ENCODE measurements at places on chromosomes 3 and 15.

DNA sequence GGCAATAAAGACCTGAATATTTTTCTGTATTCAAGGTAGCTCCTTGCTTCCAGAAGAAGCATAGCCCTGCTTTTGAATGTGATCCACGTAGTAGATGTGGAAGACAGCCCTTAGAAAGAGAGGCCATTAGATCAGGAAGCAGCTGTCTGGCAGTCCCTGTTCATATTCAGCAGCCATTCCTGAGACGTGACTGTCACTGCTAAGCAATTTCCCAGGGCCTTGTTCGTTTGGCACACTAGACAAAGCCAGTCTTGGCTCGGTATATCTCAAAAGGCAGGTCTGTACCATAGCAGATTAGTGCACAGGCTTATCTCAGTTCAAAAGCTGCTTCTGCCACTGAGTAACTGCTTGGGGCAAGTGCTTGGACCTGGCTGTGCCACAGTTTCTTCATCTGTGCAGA is 287.8 kb upstream of the MCTP2 start:
- no peak for DNase-seq

GRCh38 chr15:99015698-99016568 is 8.3 kb upstream of the PGPEP1L start:
- DNase-seq: no peak

DNA sequence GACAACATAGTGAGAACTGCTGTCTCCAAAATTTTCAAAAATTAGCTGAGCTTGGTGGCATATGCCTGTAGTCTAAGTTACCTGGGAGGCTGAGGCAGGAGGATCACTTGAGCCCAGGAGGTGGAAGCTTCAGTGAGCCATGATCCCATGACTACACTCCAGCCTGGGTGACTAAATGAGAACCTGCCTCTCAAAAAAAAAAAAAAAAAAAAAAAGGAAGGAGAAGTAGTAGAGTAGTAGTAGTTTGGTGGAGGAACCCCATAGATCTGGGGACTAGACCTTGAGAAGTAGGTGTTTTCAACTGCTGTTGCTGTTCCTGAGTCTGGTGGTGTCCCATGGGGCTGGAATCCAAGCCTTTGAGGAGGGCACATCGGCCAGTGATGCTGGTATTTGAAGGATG is 38.4 kb upstream of the UBE2E2 start:
- DNase-seq: no peak

GRCh38 chr15:88623061-88623460 is 1.9 kb downstream of the AEN start:
- no peak for DNase-seq

GRCh38 chr3:88132894-88133293 is 16.9 kb upstream of the C3orf38 start:
- no peak for DNase-seq

- no peak for DNase-seq
Measured at GRCh38 chr3:59996056-59996455, 946.2 kb upstream of the CFAP20DC start.

GRCh38 chr15:57767481-57767880 is 61.0 kb downstream of the POLR2M start:
- no peak for DNase-seq

DNA sequence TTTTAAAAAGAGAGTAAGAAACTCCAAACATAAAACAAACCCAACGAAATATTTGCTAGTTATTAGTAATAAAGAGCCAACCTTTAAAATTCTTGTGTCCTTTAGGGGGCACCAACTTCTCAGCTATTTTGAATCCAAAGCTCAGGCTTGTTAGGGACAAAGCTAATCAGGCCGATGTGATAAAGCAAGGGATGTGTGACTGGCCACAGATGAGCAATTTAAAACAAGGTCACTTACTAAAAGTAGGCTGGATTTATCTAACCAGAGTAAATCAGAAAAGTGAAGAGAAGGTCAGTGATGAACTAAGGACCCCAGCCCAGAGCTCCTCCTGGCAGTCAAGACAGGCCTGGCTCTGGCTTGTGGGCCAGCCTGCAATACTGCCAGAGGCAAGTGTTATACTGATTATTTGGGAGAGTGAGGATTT is 108.5 kb downstream of the CYP19A1 start:
- no peak for DNase-seq

DNA sequence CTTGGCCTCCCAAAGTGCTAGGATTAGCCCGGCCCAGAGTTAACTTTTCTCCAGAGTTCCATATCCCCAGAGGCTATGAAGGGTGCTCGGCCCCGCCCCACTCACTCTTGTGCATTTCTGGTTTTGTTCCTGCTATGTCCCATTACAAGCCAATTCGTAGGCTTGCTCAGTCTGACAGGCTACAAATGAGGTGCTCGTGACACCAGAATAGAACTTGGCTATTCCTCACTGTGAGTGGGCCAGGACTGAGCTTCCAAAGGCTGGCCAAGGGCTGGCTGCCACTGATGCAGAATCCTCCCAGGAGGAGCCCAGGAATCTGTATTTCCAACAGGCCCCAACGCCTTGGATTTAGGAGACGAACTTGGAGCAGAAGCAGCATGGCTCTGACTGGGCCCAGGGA is 282.7 kb upstream of the C2CD4B start:
- no peak for DNase-seq

GRCh38 chr3:111604119-111604518 is 9.0 kb upstream of the ZBED2 start:
- DNase-seq: no peak

- no peak for DNase-seq
Measured at GRCh38 chr3:40396406-40396805, 9.4 kb downstream of the ENTPD3 start.

DNA sequence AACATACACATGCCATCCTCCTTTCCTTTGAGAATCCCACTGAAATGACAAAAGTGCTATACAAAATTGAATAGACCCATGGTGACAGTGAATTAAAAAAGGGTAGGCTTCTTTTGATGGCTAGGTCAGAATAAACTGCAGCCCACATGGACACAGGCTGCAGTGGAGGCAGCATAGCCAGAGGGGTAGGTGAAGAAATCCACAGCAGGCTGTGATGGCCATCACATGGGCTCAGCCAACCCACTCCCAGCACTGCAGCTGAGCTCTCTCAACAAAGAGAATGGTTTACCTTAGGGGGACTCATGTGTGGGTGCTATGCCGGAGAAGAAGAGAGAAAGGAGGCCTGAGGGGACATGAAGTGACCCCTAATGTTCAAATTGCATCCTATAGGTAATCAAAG is 331.1 kb downstream of the CHST2 start:
- no peak for DNase-seq

DNA sequence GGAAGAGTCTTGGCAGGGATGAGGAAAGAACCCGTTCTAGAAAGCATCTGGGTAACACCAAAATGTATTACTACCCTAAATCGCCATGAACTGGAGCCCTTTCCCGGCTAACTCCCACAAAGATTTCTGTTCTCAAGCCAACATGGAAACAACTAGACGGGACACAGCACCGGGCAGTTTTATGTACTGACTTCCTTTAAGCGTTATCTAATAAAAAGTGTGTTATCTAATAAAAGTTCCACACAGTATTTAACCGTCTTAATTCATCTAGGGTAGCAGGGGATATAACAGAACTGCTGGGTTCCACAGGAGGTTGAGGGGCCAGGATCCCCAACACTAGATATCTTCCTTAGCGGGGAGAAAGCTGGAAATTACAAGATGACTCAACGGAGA is 347 bp upstream of the C3orf62 start:
- no peak for DNase-seq

DNA sequence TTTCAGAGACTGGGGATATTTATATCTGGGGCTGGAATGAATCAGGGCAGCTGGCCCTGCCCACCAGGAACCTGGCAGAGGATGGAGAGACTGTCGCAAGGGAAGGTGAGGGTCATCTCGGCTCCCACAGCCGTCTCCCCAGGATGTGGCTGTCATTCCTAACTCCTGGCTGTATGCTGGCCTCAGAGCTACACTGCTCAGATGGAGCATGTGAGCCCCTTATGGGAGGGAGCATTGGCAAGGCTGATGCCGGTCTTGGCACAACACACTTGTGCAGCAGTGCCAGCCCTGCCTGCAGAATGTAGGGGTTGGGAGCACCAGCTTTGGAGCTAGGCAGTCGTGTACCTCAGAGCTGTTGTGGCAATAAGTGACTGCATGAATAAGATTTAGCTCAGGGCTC is 5.2 kb downstream of the RCCD1 start:
- DNase-seq: no peak

GRCh38 chr3:157070678-157070999 is 89.3 kb downstream of the CCNL1 start:
- no peak for DNase-seq

GRCh38 chr15:72836676-72837330 is 53.2 kb upstream of the ADPGK start:
- DNase-seq: no peak

DNA sequence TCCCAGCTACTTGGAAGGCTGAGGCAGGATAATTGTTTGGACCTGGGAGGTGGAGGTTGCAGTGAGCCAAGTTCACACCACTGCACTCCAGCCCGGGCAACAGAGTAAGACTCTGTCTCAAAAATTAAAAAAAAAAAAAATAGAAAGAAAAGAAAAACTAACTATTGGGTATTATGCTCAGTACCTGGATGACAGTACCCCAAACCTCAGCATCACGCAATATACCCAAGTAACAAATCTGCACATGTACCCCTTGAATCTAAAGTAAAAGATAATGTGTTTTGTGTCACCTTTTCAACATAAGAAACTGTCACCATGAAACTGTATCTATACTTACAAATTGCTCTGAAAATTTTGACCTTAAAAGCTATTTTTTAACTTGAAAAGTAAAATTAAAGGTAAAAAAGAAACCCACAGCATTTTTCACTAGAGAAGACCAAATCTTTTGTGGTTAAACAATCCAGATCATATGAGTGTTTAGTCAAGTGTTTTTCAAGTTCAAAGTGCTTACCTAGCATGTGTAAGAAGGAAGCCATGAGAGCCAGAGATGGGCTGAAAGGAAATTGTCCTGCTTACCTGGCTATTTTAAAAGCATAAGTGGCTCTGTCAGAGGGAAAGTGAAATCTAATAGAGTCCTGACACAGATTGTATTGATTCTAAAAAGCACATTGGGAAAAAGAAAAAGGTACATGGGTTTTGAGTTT is 50.5 kb downstream of the MYO1E start:
- no peak for DNase-seq

DNA sequence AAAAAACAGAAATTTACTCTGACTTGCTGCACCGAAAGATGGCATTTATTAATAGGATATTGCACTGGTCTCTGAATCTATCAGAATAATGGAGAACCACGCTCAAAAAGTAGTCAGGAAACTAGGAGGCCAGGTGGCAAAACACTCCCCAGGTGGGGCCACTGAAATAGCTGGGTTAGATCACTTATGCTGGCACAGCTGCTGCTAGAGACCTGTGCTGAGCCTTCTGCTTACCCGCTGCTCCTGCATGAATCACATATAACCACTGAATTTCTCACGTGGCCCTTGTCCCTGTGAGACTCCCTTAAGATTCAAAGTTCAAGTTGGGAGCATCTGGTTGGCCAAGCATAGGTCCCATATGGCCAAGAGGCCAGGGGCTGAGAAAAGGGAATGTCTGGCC is 66.0 kb upstream of the OXTR start:
- no peak for DNase-seq

GRCh38 chr3:35446896-35447295 is 192.4 kb upstream of the ARPP21 start:
- DNase-seq: no peak

- DNase-seq: no peak
Measured at GRCh38 chr3:66860771-66861170, 137.3 kb upstream of the KBTBD8 start.

GRCh38 chr3:101936419-101937356 is 87.4 kb downstream of the NFKBIZ start:
- no peak for DNase-seq

DNA sequence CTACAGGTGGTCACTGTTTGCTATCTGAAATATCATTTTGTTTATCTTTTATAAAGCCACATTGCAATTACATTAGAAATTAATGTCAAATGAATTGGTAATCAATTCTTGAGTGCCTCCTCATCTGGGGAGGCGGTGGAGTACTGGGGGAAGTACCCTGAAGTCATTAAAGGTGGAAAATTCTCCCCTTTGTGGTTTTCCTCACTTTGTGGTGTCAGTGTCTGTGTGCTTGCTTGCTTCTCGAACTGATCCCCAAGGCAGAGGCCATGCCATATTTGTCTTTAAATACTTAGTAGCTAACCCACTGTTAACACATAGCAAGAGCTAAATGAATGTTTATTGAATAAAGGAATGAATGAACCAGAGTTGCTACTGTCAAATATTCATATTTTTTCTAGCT is 40.5 kb upstream of the CCK start:
- no peak for DNase-seq

GRCh38 chr3:195102609-195103467 is 168.1 kb downstream of the XXYLT1 start:
- no peak for DNase-seq

DNA sequence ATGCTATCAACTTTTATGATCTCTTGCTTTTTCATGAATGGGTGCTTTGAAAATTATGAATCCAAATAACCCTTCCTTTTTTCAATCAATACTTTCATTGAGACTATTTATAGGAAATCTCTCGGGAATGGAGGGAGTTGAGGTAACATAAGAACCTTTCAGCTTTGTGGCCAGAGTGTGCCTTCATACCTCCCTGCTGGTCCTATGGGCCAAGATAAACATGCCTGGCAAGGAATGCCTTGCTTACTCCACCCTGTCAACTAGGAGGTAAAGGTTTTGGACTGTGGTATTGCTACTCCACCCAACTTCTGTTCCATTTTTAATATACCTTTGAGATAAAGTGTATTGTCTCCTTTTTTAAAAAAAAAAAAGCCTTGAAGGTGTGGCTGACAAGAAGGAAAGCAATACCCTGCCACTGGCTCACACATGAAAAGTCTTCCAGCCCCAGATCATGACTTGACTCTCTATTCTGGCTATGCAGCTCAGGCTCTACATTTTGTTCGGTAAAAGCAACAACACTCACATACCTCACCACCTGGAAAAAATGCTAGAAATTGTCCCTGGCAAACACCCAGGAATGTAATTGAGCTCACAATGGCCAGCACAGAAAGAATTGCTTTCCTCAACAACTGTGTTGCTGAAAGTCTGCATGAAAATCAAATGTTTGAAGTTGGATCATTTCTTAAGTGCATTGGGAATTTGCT is 35.8 kb downstream of the COL8A1 start:
- DNase-seq: no peak

GRCh38 chr15:33152502-33153109 is 41.9 kb downstream of the FMN1 start:
- no peak for DNase-seq

DNA sequence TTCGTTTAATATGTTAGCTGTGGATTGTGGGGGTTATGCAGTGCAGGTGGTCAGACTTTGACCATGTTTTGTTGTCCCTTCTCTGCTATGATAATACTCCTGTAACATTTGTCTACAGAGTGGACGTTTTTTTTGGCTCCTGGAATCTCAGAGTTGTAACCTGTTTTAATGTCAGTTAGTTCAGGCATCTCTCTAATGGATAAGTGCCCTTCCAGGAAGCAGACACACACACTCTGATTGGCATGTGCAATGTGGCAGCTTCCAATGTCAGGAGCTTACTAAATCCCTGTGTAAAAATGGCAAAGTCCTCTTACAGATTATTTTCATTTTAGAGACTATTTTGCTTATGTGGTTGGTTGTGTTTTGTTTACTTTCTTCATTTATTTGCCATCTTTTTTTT is 222.2 kb upstream of the ARPP21 start:
- no peak for DNase-seq

GRCh38 chr3:32919920-32920319 is 31.5 kb upstream of the CCR4 start:
- no peak for DNase-seq
